Endothelial cell (in vitro differentiated cells): ENCODE measurements at places on chromosomes 16 and 17.
A peak's percentile ranks its signal among the peaks of the same experiment; 100 is the strongest.

DNA sequence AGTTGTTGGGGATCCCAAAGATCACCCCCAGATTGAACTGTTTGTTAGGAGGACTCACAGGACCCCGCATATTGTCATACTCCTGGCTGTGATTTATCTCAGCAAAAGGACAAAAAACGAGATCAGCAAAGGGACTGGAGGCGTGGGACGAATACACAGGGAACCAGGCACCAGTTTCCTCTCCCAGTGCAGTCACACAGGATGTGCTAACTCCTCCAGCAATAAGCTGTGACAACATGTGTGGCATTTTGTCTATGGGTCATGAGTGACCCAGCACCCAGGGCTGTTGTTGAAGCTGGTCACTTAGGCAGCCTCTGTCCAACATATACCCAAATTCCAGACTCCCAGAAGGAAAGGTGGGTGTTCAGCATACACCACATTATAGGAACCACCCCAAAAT lies 60.9 kb downstream of the CPPED1 start:
- no peak for DNase-seq

DNA sequence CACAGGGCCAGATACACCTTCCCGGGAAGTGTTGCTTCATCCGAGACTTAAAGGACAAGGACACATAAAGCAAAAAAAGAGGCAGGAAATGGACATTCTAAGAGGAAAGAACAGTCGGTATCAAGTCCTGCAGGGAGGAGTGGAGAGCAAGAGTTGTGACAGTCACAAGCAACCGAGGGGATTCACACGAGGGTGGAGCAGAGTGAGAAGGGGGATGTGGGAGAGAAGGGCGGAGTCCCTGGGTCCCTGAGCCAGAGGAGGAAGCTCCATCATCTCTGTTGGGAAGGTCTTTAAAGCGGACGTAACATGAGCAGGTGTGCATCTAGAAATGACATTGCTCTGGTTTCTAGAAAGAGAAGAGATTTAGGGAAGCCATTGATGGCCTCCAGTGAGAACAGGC lies 47.1 kb downstream of the AIPL1 start:
- no peak for DNase-seq

- DNase-seq: no peak
Measured at GRCh38 chr17:80640366-80641084, 95.9 kb downstream of the RPTOR start.

DNA sequence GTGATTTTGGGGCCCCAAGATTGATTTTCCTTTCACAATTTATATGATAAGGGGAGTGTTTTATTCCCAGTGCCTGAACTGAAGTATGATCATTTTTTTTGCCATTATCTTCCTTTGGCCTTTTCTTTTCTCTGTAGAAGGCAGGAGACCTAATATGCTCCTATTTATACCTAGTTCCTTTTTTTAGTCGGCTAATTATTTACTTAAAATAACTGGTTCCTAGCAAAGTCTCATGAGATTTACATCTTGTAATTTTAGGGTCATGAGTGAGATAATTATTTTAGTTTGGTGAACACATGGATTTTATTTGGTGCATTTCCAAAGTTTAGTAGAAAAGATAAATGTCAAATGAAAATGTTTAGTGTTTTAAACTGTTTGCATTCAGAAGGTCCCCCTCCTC lies 24.8 kb downstream of the SEC14L1 start:
- no peak for DNase-seq

DNA sequence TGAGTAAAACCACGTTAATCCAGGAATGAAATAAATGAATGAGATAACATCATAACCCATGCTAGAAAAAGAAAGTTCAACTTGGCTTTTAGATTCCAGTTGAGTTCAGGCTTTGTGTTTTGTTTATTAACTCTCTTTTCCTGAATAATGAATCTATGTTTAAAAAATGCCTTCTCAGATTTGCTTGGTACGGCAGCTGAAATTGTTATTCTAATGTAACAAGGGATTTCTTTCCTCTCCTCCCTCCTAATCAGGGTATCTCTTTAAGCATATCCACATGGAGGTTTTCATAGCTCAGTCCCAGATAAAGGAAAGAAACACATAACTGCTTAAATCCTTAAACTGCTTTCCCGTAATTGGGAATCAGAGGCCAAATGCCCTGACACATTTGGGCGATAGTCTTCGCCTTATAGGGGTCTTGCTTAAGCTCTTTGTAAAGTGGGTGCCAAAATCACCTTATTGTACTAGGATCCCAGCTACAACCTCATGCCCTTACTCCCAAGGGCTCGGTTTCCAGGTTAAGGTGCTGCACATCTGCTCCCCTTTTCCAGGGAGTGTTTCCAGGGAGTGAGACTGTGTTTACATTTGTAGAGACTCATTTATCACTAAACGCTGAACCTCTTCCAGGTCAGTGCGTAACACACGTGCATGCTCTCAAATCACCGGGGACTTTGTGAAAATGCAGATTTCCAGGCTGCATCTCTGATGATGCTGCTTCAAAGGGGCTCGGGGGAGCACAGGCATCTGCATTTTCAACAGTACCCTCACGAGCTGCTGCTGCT lies 142.8 kb upstream of the FOXF1 start:
- DNase-seq: no peak

DNA sequence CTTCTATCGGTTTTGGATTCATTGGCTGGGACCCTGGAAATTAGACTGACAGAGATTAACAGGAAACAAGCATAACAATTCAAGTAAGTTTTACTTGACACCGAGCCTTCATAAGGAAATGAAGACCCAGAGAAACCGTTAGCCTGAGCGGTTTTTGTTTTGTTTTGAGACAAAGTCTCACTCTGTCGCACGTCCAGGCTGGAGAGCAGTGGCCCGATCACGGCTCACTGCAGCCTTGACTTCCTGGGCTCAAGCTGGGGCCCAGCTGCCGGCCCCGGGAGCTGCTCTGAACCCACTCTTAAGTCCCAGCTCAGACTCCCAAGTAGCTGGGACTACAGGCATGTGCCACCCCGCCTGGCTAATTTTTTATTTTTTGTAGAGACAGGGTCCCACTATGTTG lies 321.3 kb downstream of the SEC14L1 start:
- no peak for DNase-seq

DNA sequence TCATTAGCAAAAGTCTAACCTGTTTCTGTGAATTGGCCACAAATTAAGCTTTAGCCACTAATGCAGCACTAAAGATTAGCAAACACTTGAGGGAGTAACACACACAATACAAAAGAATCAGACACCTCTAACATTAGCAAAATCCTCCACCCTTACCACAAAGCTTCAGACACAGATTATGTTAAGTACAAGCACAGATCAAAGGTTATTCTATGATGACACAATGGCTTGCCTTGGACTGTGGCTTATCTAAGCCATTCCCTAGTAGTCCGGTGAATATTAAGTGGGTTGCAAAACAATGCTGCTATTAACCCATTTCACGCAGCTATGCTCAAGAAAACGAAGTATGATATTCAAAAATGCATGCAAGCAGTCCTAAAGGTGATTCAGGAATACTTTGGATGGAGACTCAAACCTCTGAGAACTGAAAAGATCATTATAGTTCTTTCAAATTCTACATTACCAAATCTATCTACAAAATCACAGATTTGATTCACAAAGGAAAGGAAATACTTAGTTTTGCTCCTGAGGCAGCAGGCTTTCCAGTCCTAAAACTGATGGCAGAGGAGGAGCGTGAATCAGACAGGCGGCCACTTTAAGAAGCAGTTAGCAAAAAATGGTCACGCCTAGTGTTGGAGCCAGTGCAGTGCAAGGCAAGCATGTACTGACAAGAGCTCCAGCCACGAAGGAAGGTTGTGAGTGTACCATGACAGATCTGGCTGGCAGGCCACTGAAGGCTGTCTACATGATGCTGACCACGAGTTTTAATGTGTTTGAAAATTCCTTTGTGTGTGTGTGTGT lies 67.2 kb downstream of the PARN start:
- no peak for DNase-seq

DNA sequence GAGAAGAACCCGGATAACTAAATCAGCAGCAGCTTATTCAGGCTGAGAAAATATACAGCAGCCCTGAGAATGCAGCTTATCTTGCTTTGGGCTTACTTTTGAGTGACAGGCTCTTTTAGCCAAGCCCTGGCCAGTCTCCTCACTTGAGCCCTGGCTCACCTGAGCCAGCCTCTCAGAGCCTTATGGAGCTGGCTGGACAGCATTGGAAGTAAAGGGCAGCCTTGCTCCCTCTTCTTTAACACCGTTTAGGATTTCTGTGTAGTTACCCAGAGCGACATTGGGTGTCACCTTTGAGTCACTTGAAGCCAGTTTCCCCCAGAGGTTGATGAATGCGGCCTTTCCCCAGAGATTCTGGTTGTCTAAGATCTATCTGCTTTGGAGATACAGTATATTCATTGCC lies 7.7 kb upstream of the NPIPB2 start:
- DNase-seq: peak; percentile 40

- no peak for DNase-seq
Measured at GRCh38 chr17:77449373-77449907, 308.7 kb downstream of the SEC14L1 start.

DNA sequence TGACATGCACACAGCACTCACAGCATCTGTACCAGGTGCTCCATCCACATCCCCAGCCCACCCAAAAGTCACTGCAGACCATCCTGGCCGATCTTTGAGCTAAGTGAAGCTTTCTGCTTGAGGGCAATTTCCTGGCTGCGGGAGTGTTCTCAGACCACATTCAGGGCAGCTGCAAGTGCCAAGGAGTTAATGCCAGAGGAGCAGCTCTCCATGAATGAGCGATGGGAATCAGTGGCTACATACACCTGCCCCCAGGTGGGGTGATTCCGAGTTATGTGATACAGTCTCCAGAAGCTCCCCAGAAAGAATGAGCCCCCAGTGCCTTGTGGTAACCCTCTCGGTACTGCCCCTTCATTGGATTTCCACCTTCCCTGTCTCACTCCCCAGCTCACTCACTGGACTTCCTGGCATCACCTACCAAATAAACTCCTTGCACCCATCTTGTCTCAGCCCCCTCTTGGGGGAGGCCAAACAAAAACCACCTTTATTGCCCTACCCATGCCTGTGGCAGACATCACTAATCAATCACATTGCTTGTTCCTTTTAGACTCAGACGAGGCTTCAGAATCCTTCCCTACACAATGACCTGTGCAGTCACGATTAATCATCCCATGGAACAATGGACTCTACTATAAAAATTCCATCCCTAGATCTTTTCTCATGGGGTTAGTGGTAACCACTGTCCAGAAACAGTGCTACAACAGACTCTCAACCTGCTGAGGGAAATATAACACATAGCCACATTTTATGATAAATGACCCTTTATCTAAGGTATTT lies 121.1 kb downstream of the IRX5 start:
- DNase-seq: no peak

GRCh38 chr17:7290166-7290565 lies 4.3 kb downstream of the YBX2 start:
- no peak for DNase-seq

DNA sequence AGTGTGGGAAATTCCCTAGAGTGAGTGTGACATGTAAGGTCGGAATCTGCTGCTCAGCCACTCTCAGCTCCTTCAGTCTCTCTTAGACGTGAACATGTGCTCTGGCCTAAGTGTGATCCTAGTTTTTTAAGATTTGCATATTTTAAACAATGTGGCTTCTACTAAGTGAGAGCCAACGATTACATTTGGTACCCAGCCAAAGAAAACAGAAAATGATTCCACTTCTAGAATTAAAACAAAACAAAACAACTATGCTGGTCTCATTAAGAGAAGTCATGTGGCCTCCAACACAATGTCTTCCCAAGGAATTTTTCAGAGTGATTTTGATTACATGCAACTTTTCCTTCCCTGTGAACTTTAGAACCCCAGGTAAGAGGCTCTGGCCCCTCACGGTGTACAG lies 10.1 kb downstream of the TMEM238L start:
- DNase-seq: no peak

GRCh38 chr16:30413112-30413806 lies 5.9 kb downstream of the ZNF771 start:
- no peak for DNase-seq

DNA sequence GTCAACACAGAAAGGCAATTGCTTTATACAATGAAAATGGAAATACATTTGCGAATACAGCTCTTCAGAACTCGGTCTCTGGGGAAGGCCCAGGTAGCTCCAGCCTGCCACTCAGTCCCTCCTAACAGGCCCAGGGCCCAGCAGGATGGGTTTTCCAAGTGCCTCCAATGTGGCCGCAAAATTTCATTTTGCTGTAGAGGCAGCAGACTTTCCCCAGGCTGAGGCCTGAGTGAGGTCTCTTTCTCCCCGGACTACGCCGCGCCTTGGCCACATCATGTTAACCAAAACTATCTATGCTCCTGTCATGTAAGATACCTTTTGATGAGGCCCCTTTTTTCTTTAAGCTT lies 606.0 kb upstream of the SALL1 start:
- DNase-seq: no peak

DNA sequence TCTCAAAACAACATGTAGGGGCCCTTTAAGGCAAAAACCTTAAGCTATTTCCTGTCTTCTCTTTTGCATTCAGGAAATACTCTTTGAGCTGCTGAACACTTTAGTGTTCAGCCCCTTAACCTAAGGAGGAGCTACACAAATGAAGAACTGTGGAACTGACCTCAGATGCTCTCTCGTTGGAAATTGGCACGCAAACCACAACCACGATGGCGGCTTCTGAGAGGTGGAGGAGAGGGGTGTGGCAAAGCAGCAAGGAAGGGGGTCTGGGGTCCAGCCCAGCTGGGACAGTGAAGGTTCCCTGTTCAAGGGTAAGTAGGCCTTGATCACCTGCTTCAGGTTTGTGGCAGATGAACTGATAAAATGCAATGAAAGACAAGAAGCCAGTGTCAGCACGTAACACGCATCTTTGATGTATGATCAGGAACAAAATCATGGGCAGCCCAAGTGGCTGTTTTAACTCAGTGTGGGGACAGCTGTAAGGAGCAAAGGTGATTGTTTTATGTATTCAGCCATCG lies 291.6 kb upstream of the TNRC6C start:
- no peak for DNase-seq

- no peak for DNase-seq
Measured at GRCh38 chr16:50644729-50645128, 36.4 kb downstream of the SNX20 start.

DNA sequence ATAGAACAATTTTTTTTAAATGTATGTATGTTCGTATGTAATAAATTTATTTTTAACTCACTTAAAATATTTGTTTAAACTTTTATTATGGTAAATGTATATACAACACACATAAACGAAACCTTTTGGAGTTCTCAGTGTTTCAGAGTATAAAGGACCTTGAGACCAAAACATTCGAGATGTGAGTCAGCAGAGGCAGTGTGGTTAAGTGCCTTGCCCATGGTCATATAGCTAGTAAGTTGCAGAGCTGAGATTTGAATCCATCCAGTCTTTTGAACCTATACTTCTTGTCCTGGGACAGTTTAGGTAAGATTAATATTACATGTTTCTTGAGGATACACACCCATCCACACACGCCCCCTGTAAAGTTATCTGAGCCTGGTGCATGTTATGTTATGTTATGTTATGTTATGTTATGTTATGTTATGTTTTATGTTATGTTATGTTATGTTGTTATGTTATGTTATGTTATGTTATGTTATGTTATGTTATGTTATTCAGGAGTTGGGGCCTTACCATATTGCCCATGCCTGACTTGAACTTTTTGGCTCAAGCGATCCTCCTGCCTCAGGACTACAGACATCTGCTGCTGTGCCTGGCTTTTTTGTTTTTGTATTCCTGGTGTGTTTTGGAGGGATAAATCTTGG lies 41.8 kb downstream of the TNRC6A start:
- DNase-seq: no peak

- no peak for DNase-seq
Measured at GRCh38 chr17:82248815-82249674, 20.2 kb downstream of the SLC16A3 start.
